HCT116 (cell line): ENCODE measurements at places on chromosomes 7 and 10.

- DNase-seq = no peak
These were observed 30.2 kb downstream of the WBP1L start for GRCh38 chr10:102773986-102774385.

GRCh38 chr7:24727154-24728120, 29.8 kb downstream of the GSDME start:
- no peak for DNase-seq

- DNase-seq = no peak
These were observed 90.1 kb downstream of the GRM3 start for GRCh38 chr7:86733783-86734182.

- no peak for DNase-seq
These were observed 31.0 kb upstream of the TRIM8 start for GRCh38 chr10:102613286-102613685.

- no peak for DNase-seq
These were observed 88.1 kb downstream of the RPS24 start for GRCh38 chr10:78121801-78122200.

GRCh38 chr7:66140924-66141323, 26.3 kb downstream of the CRCP start:
- DNase-seq = no peak

- DNase-seq = no peak
These were observed 63.6 kb downstream of the ADARB2 start for GRCh38 chr10:1673568-1674345.

DNA sequence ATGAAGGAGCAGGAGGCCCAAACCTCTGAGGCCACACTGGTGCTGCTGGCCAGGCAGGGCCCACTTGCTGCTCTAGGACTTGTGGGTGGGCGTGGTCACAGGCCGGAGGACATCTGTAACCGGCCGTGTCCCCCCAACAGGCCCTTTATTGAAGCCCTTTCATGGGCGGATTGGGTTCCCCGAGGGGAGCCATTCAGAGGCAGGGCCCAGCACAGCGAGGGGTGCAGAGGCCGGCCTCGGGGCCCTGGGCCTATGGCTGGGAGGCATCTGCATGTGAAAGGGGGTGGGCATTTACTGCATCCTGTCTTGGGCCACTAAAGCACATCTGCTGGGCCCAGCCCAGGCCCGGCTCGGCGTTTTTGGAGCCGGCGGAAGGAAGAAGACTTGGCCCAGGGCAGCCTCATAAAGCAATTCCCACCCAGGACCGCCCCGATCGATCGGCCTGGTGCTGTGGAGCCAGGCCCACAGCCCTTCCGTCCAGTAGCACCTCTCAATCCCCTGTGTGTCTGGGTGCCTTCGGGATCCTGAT, 8.4 kb downstream of the LHPP start:
- DNase-seq = no peak

DNA sequence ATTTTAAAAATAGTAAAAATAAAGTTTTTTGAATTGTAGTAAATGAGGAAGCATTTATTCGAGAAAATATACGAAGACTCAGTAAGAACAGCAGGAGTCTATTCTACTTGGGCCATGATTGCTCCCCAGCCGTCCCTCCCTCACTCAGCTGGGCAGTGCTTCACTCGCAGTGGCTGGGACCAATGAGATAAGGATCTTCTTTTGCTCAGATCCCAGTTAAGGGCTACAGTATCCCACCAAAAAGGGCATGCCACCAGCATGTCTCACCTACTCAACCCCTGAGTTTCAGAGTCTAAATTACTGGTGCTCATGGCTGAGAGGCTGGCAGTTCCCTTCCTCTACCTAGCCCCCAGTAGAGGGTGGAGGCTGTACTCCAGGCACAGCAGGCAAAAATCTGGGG, 455.7 kb upstream of the PFKP start:
- DNase-seq = no peak

- no peak for DNase-seq
These were observed 4.3 kb upstream of the STX1A start for GRCh38 chr7:73723813-73724212.

DNA sequence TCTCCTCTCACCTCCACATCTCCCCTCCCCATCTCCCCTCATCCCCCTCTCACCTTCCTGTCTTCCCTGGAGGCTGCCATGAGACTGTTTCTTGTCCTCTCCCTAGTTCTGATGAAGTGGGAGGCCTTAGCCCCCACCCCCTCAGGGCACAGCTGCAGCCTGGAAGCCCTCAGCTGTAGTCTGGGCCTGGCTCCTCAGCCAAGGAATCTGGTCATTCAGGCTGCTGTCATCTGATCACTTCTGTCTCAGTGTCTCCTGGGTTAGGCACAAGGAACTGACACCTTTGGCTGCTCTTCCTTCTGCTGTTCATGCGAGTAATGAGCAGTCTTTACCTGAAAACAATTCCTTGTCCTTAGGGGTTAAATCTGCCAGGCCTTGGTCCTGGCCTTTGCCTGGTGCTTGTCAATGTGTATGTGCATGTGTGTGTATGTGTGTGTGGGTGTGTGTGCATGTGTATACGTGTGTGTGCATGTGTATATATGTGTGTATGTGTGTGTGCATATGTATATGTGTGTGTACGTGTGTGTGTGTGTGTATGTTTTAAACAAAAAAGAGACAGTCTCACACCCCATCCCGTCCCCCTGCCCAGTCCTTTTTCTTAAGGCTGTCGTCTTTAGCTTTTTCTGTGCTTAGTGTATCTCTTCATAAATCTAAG, 153.5 kb upstream of the TMEM72 start:
- DNase-seq = no peak

- no peak for DNase-seq
These were observed 179.8 kb upstream of the CSTF2T start for GRCh38 chr10:51879238-51879637.

- no peak for DNase-seq
These were observed 42.0 kb downstream of the FZD1 start for GRCh38 chr7:91306266-91306665.

DNA sequence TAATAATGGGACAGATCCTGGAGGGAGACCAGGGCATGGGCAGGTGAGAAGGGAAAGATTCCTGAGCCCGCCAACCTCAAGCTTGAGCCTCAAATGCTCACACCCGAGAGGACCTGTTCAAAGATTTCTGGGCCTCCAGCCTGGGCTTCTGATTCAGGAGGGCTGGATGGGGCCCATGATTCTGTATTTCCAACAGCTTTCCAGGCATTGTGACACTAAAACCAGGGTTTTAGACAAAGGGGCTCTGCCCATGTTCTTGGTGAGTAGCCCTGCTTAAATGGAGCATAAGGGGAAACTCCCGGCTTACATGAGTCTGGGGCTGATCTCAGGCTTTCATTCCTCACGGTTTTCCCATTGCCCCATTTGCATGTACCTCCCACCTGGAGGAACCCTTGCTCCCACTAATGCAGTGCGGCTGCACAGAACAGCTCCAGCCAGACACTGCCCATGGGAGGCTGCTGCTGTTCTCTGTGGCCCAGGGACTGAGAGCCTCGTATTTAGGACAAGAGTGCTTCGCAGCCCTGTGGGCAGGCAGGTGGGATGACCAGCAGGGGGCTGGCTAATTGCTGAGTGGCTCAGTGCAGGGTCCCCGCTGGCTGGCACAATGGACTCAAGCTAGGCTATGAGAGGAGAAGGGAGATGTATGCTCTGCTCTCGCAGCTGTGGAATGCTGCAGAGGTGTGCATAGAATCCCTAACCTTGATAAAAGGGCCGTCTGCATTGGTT, 135.3 kb upstream of the COBL start:
- DNase-seq = no peak

DNA sequence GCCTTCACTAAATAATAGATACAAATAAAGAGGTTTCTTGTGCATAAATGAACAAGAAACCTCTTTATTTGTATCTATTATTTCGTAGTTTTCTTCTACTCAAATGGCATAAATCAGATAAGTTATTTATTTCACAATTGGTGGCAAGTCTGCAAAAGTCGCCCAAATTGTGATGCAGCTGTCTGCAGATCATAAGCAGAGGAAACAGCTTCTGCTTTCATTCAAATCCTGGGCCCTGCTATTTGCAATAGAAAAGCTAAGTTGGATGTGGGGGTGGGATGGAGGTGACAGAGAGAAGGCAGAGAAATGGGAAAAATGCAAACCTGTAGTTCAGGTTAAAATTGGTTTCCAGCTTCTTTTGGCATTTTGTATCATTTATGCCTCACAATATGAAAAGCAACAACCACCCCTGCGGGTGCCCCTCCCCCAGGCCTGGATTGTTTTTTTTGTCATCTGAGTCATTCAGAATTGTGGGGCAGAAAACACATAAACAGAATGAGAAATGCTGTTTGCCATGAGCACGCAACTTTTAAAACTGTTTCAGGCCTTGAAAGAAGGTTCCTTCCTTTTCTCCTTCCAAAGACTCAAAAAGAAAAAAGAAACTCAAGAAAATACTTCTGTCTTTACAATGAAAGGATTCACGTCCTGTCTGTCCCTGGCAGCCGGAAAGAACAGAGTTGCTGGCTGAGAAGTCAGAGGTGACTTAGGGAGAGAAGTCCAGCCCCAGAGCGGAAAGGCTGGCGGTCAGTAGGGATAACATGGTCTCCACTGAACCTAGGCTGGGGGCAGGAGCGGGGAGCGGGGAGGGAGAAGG, 132.9 kb downstream of the BAMBI start:
- DNase-seq = no peak

DNA sequence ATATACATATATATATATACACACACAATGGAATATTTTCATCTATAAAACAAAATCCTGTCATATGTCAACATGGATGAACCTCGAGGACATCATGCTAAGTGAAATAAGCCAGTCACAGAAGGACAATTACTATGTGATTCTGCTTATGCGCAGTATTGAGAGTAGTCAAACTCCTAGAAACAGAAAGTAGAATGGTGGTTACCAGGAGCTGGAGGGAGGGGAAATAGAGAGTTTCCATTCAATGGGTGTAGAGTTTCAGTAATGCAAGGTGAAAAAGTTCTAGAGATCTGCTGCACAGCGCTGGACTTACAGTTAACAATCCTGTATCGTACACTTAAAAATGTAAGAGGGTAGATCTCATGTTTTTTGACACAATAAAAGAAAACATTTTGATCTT, 181.9 kb downstream of the CDCA7L start:
- no peak for DNase-seq

DNA sequence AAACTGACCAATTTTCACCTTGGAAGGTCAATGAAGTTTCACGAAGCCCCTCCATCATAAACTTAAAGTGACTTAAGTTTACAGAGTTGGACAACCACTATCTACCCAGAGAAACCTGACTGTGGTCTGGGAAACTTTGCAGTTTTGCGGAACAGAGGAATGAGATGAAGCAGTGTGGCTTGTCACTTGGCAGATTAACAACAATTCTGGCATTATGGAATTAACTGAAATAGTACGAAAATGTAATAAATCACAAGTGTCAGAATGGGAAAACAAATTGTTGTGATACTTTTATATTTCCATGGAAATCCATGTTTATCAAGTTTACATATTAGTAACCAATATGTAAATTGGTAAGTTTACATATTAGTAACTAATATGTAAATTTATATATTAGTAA, 4.9 kb downstream of the KMT2C start:
- DNase-seq = no peak

DNA sequence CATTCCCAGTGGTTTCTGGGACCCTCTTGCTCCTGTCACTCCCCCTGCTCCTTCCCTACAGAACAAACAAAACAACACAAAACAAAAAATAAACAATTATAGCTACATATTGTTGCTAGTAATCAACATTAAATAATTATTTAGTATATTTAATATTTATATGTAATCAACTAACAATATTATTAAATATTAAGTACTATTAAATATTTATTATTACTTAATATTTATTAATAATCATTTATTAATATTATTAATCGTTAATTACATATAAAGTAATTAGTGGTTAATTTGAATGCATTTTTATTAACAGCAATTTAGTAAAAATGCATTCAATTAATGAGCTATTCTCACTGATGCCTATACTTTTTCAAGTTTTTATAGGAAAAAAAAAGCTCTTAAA, 139.4 kb downstream of the ITGB8 start:
- DNase-seq = no peak
